Activated CD8-positive, alpha-beta memory T cell treated with anti-CD3 and anti-CD28 coated beads for 4 hours (primary cell): ENCODE measurements at places on chromosomes 7 and 10.

- no peak for DNase-seq
Measured at GRCh38 chr7:123993996-123994395, 38.9 kb downstream of the TMEM229A start.

DNA sequence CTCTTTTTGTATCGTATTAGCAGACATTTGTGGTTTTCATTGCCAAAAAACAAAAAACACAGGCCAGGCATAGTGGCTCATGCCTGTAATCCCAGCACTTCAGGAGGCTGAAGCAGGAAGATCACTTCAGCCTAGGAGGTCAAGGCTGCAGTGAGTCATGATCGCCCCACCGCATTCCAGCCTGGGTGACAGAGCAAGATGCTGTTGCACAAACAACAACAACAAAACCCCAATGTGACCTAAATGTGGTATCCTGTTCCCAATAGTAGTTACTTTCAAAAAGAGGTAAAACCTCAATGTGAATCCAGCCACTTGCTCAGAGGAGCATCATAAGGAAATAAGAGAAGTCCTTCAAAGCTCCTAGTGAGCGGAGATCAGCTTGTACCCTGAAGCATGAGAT lies 45.8 kb upstream of the SKAP2 start:
- DNase-seq = no peak

GRCh38 chr7:7103343-7104313 lies 78.7 kb upstream of the C1GALT1 start:
- DNase-seq = no peak

GRCh38 chr7:67448271-67448670 lies 451.6 kb downstream of the TYW1 start:
- no peak for DNase-seq

GRCh38 chr10:58087896-58088295 lies 179.8 kb downstream of the IPMK start:
- DNase-seq = no peak
